ENCODE measurements at places on chromosomes 13 and 19.

GRCh38 chr19:15463861-15464371 lies 428 bp downstream of the RASAL3 start:
- DNase-seq, result no peak

DNA sequence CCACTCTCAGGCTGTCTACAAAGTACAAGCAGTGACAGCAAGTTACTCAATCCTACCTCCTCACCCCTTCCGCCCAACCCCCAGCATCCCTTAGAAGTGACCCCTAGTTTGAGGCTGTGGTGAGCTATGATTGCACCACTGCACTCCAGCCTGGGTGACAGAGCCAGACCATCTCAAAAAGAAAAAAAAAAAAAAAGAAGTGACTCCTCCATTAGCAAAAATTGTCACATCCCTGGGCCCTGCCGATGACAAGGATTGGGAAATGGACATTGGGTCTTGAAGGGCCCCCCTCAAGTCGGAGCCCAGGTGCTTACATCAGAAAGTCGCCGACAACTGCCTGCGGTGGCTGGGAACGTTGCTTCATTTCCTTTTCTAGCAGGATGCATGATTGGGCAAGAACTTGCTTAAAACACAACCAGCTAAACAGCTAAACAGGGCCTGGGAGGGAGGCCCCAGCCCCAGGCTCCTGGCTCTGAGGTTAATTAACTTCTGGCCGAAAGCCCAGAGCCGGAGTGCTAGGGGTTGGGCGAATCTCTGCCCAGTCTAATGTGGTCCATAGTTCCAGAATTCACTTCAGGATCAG lies 15.3 kb downstream of the RAB3D start:
- peak; percentile 90 for DNase-seq

DNA sequence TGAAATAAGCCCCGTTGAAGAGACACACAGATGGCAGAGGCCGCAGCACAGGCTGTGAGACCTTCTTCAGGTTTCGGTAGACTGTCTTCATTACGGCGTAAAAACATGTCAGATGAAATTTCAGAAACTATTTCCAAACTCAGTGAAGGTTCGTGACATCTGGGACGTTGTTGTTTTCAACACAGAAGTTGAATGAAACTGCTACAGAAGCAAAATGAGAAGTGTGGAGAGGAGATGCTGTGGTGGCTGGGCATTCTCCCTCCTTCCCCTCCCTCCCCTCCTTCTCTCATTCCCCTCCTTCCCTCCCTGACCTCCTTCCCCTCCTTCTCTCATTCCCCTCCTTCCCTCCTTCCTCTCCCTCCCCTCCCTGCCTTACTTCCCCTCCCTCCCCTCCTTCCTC lies 113.6 kb downstream of the ATP11A start:
- no peak for DNase-seq

DNA sequence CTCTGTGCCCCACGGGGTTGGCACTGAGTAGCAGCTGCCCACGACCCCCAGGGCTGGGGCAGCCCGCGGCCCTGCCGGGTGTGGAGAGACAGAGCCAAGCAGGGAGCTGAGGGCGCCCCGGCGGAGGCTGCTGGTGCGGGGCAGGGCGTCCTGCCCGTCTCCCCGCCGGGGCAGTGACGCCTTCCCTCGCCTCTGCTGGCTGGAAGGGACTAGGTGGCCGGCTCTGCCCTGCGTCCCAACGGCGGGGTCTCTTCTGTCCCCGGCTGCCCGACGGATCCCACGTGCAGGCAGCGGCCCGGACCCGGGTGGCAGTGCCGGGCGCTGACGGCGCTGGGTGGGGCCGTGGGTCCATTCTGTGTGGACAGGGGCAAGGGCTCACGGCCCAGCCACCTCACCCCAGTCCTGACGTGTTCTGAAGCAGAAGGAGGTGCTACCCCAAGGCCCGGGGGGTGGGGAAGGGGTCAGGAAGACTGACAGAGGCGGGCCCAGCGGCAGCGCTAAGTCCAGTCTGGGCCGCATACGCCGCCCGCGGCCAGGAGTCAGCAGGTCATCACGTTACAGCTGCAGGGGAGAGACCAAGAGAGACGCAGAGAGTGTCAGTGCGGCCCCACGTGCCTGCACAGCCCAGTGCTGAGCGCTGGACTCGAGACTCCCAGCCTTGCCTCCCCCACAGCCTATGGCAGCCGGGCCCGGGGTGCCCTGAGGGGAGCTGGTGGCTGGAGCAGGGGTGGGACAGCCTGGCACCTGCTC lies 15.1 kb upstream of the PLPP2 start:
- no peak for DNase-seq

- DNase-seq, result no peak
These were observed 336.0 kb downstream of the SUCLA2 start for GRCh38 chr13:47665043-47665442.

DNA sequence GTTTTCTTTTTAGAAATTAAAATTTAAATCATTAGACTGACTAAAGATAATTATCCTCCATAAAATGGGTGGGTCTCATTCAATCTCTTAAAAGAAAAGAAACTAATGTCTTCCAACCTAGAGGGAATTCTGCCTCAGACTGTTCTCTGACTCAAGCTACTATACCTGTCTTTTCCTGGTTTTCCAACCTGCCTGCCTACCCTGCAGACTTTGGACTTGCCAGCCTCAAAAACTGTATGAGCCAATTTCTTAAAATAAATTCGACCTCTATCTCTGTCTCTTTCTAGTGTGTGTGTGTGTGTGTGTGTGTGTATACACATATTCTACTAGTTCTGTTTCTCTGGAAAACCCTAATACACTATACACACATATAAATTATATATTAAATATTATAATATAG lies 847.3 kb downstream of the PCDH17 start:
- no peak for DNase-seq

DNA sequence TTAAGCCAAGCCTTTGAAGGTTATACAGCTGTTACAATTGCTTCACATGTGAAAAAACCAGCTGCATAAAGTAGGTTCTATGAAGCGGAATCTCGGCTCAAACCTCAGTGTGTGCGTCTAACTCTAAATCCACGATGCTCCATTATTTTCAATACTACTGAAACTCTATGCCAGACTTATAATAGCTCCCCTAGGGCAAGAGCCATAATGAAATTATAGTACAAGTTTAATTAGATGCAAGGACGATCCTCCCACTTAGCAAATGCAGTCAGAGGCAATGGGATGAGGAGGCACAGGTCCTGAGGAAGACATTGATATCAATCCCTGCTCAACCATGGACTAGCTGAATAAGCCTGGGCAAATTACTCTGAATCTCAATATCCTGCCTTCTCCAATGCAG lies 31.1 kb downstream of the SLC7A1 start:
- DNase-seq, result no peak

DNA sequence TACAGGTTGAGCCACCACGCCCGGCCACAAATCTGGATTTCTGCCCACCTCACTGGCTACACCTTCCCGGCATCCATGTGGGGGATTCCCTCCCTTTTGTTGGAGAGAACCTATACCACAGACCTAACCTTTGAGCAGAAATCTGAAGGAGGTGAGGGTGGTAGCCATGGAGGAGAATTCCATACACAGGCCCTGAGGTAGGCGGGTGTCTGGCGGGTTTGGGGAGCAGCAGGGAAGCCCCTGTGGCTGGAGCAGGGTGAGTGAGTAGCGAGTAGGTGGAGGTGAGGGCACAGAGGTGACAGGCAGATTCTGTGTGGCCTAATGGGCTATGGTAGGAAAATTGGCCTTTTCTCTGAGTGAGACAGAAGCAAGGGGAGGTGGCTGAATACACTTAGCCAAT lies 10.6 kb downstream of the EIF3K start:
- DNase-seq, result no peak

GRCh38 chr13:101185606-101186005 lies 230.7 kb downstream of the NALCN start:
- DNase-seq, result no peak

DNA sequence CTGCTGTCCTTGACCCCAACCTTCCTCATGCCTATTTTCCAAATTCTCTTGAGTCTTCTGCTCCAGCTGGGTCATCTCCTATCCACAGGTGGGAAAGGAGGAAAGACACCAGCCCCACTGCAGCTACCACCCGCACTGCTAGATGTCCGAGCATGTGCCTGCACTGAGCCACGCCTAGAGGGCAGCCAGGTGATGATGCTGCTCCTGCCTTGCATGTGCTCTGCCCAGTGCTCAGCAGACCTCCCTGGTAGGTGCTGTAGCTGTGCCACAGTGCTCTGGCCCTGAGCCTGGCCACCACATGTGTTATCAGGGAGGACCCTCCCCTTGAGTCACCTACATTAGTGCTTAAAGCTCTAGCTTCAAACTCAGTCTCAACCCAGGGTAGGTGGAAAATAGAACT lies 6.9 kb upstream of the CYSLTR2 start:
- no peak for DNase-seq

- DNase-seq, result no peak
These were observed 1.6 kb downstream of the R3HDM4 start for GRCh38 chr19:911197-912033.

- DNase-seq, result no peak
These were observed 33.0 kb upstream of the SGCG start for GRCh38 chr13:23147827-23148226.

DNA sequence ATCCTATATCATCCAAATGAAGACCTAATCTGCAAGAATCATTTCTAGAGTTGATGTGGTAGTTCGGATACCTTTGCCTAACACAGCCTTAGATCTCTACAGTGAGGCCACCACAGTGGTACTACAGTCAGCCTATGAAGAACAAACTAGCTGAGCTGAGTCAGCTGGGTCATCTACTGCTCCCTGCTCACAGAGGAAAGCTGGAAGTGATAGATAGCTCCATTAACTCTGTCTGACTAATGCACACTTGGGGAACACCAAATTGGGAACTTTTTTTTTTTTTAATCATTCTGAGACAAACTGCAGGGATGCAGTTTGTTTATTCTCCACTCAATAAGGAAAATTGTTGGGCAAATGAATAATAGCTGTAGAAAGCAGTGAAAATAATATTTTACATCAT lies 1160.6 kb downstream of the PCDH9 start:
- DNase-seq, result no peak

DNA sequence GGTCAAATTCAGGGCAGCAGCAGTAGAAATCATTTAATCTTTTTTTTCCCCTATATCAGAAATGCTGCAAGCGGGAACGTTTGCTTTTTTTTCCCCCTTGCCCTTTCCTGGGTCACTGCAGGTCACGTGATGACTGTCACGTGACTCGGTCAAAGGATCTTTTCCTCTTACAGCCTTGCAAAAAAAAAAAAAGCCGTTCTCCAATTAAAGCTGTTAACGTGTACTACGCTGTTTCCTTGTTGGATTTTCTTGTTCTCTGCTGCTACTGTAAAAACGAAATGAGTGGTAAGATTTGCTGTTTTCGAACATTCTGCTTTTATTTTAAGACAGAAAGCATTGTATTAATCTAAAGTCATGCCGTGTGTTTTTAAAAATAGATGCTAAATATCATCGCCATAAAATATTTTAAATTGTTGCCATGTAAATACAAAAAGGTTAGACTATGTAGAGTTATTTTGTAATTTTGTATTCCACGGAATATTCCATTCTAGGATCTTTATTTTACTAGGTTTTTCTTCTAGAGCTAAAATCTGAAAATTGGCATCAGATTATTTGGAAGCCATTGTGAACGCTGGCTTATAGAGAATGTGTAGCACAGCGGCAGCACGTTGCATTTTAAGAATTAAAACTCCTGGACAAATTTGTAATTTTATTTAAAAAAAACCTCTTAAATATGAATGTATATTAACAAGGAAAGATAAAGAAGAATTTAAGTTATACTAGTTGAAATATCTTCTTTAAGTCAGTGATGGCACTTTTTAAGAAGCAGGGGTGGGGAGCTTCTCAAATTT lies 109.8 kb upstream of the MLNR start:
- peak; percentile 84 for DNase-seq

GRCh38 chr19:6728346-6728745 lies 7.9 kb upstream of the C3 start:
- no peak for DNase-seq

DNA sequence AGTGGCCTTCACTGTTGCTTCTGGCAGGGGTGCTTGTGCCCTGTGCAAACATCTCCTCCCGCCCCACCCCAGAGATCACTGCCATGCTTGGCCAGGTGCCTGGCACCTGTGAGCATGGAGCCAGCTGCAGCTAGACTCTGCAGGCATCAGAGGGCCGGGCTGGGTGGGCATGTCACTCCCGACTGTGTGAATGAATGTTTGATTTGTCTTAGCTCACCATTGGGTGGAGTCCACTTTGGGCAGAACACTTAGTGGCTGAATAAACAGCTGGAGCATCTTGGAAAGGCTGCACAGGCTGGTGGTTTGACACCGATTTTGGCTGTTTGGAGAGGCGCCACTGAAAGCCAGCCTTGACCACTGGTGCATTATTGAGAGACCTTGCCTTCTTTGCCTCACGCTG lies 267.3 kb downstream of the DLEU7 start:
- DNase-seq, result no peak

GRCh38 chr19:44026622-44027021 lies 1.4 kb downstream of the ZNF222 start:
- no peak for DNase-seq

DNA sequence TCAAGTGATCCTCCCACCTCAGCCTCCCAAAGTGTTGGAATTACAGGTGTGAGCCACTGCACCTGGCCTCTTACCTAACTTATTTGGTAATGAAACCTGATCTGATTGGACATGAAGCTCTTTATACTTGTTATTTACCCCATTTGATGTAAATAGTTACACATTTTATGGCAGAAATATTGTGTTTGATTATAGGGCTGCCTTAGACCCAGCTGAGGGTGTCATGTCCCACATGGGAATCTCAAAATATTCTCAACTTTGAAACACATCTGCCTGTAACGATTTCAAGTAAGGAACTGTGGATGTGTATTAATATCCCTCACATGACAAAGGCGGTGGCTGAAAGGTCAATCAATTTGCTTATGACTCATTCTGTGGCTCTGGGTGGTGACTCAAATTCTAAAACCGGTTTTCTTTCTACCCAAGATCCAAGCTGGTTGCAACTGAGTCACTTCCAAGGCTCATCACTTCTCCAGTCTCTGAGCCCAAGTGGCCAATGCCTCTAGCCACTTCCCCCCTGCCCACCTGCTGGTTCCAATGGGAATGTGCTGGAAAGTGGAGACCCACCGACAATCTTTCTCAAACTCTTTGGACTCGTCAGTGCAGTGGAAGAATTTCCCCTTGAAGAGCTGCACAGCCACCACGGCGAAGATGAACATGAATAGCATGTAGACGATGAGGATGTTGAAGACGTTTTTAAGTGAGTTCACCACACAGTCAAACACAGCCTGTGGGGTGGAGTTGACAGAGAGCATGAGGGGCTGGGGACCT lies 110.9 kb downstream of the IER2 start:
- DNase-seq, result peak; percentile 31

GRCh38 chr13:106685143-106685542 lies 117.2 kb upstream of the ARGLU1 start:
- DNase-seq, result no peak

- no peak for DNase-seq
These were observed 979 bp downstream of the AKAP8 start for GRCh38 chr19:15378534-15379082.

GRCh38 chr19:38665219-38665931 lies 17.9 kb downstream of the ACTN4 start:
- no peak for DNase-seq

DNA sequence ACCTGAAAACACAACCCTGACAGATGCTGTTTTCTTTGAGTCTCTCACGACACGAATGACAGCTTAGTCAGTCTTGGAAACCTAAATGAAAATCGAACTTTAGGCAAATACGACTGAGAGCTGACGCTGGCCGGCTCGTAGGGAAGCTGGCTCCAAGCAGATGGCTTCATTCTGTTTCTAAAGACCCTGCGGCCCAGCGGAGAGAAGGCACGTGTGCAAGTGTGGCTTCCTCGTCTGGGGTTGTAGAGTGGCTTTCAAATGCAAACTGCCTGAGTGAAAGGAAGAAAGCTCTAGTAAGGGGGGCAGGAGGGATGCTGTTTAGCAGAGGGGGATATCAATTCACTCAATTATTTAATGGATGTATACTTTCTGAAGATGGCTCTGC lies 26.1 kb upstream of the TIMM44 start:
- no peak for DNase-seq

GRCh38 chr19:32895384-32895783 lies 25.8 kb upstream of the SLC7A9 start:
- DNase-seq, result no peak

Measured in fibroblast of skin of left quadriceps (primary cell).